Progenitor cell of endocrine pancreas (in vitro differentiated cells): ENCODE measurements at places on chromosomes 2 and 18.

GRCh38 chr18:48412339-48412929, 3.3 kb upstream of the ZBTB7C start:
- DNase-seq = no peak

DNA sequence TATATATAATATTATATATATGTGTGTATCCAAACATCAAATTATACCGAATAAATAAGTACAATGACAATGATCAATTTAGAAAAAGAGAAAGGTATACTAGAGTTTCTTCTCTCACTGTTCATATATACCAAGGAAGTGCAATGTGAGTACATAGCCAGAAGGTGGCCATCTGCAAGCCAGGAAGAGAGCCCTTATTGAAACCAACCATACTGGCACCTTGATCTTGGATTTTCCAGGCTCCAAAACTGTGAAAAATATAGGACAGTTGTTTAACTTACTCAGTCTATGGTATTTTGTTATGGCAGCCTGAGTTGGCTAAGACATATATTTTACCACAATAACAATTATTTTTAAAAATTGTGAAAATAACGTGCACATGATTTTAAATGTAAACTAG, 1490.2 kb upstream of the SLC39A10 start:
- DNase-seq = no peak

- DNase-seq = no peak
These were observed 159.8 kb downstream of the RHBDD1 start for GRCh38 chr2:226995625-226996041.

DNA sequence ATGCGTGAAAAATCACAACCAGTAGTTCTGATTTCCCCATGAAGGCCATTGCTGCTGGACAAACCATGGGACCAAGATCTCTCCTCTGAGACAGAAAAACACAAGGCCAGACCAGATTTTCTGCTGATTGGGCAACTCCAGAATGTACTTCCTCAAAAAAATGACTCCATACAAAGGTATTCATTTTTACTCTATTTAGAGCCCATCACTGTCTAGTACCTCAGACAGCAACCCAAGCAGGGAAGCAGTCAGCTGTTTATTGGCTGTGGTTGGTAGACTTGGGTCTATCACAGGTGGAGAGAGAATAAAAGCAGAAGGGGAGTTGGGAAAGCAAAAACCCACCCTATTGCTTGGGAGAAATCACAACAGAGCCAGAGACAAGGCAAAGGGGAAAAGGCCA, 219.9 kb downstream of the PIK3C3 start:
- peak; percentile 14 for DNase-seq

GRCh38 chr18:35089891-35090550, 48.8 kb downstream of the MAPRE2 start:
- DNase-seq = no peak

DNA sequence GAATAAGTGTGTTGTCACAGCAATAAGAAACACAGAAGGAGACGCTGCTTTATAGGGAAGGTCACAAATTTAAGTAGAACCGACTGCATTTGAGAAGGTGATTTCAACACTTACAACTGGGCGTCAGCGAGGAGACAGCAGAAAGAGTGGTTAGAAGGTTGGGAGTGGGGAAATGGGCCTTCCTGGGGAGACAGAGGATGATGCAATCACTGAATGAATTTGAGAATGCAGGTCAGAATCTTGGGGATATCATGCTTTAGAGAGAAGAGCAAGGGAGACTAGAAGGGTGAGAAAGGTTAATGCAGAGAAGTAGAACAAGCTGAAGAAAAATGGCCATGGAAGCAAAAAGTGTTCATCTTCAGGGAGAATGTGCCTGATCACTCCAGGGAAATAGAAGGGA, 616.1 kb upstream of the FAM98A start:
- DNase-seq = no peak

GRCh38 chr2:181300600-181301291, 156.4 kb upstream of the ITGA4 start:
- no peak for DNase-seq

DNA sequence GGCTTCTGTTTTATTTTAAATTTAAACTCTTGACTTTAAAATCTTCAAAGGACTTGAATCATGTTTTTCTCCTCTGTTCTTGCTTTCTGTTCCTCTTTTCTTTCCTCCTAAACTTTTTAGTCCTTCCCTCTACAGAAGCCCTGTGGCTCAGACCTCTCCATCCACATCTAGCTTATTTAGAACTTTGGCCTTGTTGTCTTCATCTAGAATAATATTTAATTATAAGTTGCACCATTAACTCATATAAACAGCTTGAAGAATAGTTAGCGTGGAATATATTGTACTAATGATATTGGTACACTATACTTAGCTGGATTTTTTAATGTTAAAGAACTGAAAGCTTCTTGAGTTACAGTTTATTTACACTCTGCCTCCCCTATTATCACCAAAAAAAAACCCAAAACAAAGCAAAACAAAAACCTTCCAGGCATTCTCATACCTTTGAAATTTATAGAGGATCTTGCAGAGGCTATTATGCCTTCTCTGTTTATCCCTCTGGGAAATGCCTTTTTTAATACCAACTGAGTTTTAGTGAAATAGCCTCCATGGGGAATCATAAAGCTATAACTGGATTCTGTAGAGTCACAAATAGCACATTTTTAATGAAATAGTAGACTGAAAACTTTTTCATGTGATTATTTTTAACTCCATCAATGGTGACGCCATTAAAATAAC, 9.2 kb upstream of the CCDC141 start:
- DNase-seq = no peak

GRCh38 chr2:64819361-64819760, 165.6 kb upstream of the SERTAD2 start:
- DNase-seq = no peak

DNA sequence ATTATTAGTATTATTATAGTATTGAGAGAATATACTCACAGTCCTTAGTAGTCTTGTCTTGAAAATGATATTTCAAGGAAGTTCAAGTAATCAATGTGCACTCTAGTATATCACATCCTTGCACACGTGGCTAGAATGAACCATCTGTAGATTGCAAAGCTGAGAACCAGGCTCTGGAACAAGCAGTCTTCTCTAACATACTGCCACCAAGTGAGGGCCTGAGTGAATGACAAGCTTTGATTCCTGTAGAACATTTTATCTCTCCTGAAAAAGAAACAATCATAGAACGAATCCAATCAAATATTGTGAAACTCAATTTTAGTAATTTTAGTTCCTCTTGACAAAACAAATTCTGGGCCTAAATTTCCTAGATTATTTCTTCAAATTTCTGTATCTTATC, 55.3 kb upstream of the SULT1C3 start:
- DNase-seq = no peak

- DNase-seq = no peak
These were observed 64.3 kb downstream of the KIAA1328 start for GRCh38 chr18:36893227-36893626.

DNA sequence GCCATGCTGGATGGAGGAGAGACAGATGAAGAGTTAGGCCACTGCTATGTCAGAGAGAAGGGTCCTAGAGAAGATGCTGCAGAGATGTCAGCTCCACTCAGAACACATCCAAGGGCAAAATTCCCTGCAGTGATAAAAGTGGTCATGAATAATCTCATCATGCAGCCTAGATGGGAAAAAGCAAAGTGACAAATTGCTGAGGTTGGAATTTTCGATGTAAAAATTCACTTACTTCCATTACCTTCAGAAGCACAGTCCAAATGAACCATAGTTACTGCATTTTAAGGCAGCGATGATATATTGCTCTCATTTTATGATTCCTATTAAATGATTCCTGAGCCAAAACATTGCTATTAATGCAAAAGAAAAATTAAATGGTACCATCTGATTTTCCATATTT, 16.4 kb downstream of the ANKRD29 start:
- DNase-seq = no peak

DNA sequence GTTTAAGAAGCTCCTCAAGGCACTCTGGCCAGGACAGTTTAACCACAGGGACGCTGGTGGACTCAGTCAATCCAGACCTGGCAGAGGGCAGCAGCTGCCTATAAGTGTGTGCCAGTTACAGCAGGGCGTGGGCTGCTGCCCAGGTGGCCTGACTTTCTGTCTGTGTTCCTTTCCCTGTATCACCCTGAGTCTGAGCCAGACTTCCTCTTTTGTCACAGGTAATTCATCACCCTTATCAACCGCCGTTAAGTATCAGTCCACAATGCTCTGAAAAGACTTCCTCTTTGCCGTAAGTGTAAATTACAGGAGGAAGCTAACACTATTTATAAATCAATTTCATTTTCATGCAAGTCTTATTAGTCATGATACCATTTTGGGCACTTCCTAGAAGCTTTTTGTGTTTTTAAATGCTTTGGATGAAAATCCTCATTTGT, 7.0 kb downstream of the LPIN1 start:
- no peak for DNase-seq

- no peak for DNase-seq
These were observed 311.0 kb downstream of the NDUFA10 start for GRCh38 chr2:239714116-239714515.

DNA sequence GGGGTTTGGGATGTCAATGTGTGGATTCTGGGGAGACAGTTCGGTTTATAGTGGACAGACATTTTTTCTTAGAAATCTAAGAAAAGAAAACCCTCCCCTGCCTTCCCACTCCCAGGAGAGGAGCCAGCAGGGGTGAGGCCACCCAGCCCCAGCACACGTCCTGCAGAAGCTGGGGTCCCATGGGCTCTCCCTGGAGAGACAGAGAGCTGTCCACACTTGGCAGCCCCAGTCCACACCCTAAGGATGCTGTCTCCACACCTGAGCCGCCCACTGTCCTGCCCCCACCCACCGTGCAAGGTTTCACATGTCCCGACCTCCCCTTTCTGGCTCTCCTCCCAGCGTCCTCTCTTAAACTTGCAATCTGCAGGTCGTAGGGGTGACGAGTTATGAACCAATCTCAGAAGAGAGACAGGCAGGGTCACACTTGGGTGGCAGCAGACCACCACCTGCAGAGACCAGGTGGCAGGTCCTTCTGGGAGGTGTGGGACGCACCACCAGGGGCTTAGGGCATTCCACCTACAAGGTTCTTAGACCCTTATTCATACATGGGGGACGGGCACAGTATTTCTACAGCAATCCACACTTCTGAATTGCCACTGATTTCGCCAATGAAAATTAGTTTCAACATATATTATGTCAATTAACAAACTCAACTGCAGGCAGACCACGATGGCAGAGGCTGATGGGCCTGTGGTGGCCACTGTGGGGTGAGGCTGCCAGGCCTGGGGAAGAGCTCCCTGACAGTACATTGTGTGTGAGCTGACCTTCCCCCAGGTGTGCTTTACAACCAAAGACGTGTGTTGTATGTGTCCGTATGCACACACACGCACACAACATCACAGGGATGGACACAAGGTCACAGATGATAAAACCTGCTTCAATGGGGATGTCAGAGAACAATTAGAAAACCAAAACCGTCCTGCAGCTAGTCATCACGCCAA, 158.5 kb downstream of the TPO start:
- DNase-seq = no peak

GRCh38 chr2:226715347-226715990, 84.2 kb downstream of the IRS1 start:
- DNase-seq = no peak

GRCh38 chr2:56185101-56185581, 1.4 kb downstream of the CCDC85A start:
- DNase-seq = no peak

DNA sequence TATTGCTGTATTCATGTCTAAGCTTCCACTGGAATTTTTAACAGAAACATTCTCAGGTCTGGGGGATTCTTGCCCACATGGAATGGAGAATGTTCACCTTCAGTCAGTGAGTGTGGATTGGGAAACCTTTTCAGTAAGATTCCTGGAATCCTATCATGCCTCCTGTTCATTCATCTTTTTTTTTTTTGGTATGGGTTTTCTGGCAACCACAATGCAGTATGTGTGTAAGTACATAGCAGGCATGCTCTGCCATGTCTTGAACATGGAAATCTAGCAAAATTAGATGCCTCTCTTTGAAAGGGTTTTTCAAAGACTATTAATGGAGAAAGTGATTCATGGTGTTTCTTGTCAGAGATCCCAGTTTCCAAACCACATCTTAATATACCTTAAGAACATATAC, 176.5 kb downstream of the LTBP1 start:
- DNase-seq = no peak

- DNase-seq = no peak
These were observed 211.0 kb downstream of the KCNE4 start for GRCh38 chr2:223262946-223263345.

DNA sequence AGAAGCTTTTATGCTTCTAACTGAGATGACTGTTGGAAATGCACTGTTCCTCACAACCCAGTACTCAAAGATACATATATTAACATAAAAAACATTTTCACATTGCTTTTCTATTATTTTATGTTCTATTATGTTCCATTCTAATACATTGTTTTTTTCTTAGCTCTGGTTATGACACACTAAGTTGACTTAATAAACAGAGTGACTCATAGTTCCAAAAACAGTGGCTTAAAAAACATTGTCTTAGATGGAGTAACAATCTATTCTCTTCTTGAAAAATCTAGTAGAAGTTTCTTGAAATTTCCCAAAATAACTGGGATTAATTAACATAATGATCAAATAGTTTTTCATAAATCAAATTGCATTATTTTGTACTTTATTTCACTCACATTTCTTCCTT, 328.2 kb upstream of the LRATD1 start:
- DNase-seq = no peak

DNA sequence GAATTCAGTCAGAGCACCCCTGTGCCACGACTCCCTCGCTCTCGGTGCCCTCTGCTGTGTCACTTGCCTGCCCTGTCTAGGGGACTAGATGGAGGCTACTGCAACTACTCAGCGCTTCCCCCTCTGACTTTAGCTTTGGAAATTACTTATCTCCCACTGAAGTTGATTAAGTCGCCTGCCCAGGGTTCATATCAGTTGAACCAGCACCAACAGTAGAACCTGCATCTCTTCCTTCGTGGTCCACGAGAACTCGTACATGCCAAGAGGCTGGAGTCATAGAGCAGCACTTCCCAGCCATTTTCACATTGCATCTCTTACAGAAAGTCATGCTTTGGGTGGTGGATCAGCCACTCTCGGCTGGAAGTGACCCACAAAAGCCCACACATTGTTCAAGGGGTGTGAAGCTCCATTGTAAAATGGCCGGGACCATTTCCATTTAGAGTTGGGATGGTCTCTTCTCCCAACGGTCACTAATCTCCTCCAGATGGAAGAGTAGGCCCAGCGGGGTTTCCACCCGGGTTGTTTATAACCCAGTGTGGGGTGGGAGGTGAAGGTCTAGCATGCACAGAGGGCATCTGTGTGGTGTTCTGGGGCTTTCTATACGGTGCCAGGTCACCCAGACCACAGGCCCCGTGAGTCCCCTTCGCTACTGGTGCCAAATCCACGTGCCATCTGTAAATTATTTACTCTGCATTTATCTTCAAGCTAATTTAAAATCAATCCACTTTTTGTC, 38.0 kb downstream of the STEAP3 start:
- no peak for DNase-seq

DNA sequence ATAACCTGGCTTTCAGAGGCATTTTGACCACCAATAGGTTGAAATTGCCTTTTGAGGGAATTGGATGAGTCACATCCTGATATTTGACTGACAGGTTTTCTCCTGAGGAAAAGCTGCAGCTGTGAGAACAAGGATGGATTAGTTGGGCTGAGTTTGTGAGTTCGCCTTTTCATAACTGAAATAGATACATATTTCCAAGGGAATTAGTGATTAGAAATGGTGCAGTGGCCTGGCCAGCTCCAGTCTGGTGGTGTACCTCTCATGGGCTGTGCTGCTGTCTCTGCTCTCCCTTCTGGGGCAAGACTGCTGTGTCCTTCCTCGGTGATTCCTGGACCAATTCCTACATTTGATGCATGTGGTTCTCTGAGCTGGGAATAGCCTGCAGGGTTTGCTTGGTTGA, 341.3 kb downstream of the TSN start:
- no peak for DNase-seq
